ENCODE measurements at places on chromosomes 3 and 15.

DNA sequence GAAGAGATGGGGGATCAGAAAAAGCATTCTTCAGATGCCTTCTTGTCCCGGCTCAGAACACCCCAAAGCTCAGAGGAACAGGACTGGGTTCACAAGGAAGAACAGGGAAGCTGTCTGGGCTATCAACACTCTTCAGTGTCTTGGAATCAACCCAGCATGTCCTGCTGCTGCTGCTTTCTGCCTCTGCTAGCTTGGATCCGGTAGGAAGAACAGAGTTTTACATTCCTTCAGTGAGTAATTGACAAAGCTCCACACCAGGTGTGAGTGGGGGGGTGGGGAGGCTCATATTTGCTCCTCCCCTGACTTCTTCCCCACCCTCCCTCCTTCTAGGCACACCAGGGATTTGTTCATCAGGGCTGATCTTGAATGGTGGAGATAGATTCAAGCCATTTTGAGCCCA is 13.1 kb upstream of the ETV5 start:
- no peak for DNase-seq

DNA sequence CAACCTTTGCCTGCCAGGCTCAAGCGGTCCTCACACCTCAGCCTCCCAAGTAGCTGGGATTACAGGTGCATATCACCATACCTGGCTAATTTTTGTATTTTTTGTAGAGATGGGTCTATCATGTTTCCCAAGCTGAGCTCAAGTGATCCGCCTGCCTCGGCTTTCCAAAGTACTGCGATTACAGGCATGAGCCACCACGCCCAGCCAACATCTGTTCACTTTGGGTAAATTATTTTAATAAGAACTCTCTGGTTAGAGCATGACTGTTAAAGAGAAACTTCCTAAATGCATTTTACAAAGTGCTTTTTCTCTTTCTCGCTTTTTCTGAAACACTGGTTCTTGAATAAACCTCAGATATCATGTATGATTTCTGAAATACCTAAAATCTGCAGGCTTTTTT is 172.5 kb downstream of the PTPRG start:
- DNase-seq: no peak

DNA sequence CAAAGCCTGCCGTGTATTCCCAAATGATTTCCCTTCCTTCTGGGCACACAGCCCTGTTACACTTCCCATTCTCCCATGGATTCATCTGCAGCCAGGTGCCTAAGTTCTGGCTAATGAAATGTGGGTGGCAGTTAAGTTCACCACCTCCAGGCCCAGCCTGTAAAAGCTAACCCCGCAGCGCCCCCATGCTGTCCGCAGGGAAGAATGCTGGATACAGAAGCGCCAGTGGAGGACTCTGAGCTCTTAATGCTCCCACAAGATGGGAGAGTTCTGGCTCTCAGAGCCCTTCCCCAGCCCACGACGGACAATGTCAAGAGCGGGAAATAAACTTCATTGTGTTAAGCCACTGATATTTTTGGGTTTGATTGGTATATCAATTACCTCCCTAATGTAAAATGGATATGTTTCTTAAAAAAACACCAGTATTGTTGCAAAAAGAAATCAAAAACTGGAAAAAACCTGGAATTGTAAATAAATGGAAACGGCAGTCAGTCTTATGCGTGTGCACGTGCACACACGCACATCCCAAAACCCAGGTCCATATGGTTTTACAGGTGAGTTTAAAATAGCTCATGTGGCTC is 37.7 kb upstream of the FGD5 start:
- DNase-seq: no peak

DNA sequence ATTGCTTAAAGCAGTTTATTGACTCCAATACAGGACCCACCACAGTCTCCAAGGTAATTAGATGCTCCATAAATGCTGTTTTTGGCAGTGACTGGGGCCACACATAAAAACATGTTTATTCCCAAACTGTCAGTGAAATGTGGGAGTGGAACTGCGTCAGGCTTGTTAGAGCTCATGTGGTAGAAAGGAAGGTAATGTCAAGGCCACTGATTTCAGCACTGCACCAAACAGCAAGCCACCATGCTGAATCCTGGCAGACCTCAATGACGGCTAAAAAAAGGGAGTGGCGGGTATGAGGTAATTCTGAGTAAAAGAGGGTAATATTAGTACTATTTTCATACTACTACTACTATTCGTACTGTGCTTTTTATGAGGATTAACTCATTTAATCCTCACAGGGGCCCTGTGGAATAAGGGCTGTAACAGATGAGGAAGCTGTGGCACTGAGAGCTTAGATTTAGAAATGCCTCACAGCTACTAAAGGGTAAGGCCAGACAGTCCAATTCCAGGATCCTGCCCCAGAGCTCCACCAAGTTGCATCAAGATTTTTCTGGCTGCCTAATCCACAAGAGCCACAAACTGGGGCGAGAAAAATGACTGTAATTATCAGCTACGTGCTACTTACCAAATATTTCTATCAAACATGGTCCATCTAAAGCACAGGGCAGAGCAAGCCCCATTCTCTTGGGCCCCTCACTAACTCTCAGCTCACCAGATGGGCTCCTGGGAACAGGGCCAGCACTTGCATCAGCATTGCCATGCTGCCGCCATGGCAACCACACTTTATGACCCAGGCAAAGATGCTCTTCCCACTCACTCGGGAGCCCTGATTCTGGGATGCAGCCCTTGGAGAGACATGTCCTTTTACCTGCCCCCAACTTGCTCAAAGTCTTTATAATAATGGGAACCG is 83.6 kb upstream of the SPATA12 start:
- no peak for DNase-seq

GRCh38 chr15:52112203-52112750 is 298 bp downstream of the BCL2L10 start:
- no peak for DNase-seq

- DNase-seq: no peak
These were observed 15.8 kb downstream of the TRAT1 start for GRCh38 chr3:108838436-108838835.
